ENCODE measurements at places on chromosomes 11 and 22.

- DNase-seq, result no peak
These were observed 85.3 kb downstream of the C11orf87 start for GRCh38 chr11:109507331-109507730.

DNA sequence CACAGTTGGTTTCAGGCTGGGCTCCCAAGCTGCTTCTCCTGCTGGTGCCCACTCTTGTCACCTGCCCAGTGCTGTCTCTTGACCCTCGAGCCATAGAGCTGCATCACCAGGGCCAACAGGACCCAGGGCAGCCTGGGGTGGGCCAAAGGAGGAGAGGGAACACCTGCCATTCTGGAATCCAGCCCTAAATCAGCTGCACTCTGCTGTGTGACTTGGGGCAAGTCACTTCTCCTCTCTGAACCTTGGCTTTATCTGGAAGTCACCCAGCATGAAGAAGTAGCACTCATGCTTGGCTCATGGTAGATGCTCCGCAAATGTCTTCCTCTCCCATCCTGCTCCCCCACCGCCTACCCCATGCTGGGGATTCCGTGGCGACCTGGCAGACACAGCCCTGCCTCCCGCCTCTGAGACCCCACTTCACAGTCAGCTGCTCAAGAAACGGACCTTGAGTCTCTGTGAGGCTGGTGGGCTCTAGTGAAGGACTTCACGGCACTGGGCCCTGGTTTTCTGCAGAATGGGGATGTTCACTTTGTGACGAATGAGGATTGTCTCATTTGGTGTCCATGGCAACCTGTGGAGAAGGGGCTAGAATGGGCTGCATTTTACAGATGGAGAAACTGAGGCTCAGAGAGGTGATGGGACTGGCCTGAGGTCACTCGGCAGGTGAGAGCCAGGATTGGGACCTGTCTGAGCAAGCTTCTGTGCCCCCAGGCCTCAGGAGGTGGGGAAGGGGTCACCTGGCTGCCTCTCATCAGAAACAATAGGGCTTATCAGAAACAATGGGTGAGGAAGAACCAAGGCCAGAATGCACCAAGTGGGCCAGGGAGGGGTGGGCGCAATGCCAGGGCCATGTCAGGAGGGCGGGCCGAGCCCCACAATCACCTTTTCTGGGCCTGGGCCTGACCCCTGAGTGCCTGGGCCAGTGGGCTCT is 12.4 kb downstream of the EMID1 start:
- no peak for DNase-seq

GRCh38 chr11:100794446-100794845 is 107.4 kb downstream of the ARHGAP42 start:
- DNase-seq, result no peak

- DNase-seq, result no peak
These were observed 100.3 kb downstream of the MICAL3 start for GRCh38 chr22:17924076-17924475.

- DNase-seq, result no peak
These were observed 69.9 kb upstream of the CLDN5 start for GRCh38 chr22:19593991-19594569.

- peak; percentile 33 for DNase-seq
These were observed 311 bp downstream of the APBB1 start for GRCh38 chr11:6418557-6419008.

DNA sequence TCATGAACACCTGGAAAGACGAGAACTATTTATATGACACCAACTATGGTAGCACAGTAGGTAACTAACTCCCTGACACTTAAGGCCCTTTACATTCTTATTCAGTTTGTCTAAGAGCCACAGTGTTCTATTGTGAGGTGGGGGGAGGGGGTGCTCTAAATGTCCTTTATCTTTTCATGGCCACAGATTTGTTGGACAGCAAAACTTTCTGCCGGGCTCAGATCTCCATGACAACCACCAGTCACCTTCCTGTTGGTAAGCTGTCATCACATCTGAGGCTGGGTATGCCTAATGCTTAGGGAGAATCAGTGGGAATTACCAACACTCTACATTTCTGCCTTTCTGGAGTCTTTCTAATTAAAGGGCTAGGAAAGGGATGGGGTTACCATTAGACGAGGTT is 30.7 kb downstream of the EHF start:
- DNase-seq, result no peak

DNA sequence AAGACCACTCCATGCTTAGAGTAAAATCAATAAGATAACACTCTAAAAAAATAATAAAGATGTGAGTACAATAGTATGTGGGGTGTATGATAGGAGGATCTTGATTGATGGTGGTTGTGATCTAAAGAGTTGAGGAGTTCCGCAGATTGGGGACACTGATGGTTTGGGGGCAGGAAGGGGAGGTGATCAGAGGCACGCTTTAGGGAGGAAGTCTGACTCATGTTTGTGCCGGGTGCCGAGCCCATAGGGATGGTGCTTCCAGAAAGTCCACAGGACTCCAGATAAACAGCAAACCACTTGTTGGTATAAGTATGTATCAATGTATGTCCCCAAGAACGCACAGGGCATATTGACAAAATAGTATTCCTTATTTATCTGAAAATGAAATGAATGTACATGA is 27.5 kb downstream of the LINC01488 start:
- DNase-seq, result no peak

- no peak for DNase-seq
These were observed 12.0 kb downstream of the FAM111A start for GRCh38 chr11:59154610-59155009.

DNA sequence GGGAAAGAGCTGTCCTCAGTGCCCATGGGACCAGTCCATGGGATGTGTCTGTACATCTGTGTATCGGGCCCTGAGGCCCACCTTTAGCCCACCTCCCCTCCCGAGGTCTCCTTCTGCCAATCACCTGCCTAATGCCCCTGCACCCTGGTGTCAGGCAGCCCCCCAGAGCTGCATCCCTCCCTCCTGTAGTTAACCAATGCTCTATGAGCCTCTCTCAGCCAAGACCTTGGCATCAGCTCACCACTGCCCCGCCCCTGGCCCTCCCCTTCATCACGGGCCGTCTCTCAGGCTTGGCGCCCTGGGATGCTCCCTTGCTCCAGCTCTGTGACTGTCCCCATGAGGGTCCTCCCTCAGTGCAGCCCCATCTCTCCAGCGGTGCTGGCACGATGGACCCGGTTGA is 18.5 kb downstream of the MGAT3 start:
- DNase-seq, result no peak

DNA sequence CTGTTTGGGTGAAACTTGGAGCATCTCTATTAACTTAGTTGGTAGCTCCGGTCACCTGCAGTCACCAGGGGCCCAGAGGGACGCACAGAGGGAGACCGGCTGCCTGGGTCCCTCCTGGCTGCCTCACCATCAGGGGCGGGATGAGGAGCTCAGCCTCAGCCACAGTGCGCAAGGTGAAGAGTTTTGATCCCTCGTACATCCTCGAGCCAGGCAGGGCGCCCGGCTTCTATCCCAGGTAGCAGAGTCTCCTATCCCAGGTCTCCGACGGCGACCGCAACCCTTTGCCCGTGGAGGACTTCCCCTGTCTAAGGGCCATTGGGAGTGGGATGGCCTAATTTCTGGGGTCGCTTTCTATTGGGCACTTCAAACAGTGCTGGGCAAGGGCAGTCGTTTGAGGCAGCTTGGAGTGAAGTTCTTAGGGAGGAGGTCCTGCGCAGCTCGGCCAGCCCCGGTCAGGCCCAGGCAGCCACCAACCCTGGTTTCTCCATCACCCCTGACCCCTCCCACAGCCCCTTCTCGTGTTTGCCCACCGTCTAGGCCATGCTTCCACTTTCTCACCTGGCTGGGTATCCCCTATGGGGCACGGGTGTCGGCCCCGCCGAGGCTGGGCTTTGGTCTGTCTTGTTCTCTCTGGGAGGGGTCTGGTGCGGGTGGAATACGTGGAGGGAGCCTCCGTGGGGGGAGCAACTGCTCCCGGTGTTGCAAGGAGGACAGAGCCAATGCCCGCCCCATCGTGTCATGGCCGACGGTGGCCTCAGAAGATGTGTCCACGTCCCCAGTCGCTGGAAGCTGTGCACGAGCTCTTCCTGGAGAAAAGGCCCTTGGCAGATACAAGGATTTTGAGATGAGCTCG is 3.6 kb upstream of the MRGPRG start:
- no peak for DNase-seq

DNA sequence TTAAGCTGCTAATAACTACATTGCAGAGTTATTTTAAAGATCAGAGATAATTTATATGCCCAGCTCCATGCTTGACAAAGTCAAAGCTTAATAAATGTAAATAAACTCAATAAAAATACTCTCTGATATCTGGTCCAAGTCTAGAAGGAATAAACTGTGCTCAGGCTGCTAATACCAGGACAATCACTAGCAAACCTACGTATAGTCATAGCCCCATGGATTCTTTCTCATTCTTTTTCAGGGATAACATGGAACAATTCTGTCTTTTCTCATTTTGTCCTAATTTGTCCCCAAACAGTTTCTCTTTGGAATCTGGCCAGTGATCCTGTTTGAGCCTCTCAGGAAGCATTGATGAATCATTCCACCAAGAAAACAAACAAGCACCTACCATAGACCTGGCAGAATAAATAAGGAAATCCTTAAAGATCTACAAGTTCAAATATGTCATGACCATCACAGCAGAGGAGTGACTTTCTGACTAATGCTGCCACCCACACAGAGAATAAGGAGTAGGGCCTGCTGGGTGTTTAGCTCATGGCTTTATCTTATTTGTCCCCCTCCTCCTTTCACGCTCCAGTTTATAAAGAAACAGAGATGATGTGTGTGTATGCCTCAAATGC is 14.1 kb upstream of the B3GNT6 start:
- DNase-seq, result no peak

DNA sequence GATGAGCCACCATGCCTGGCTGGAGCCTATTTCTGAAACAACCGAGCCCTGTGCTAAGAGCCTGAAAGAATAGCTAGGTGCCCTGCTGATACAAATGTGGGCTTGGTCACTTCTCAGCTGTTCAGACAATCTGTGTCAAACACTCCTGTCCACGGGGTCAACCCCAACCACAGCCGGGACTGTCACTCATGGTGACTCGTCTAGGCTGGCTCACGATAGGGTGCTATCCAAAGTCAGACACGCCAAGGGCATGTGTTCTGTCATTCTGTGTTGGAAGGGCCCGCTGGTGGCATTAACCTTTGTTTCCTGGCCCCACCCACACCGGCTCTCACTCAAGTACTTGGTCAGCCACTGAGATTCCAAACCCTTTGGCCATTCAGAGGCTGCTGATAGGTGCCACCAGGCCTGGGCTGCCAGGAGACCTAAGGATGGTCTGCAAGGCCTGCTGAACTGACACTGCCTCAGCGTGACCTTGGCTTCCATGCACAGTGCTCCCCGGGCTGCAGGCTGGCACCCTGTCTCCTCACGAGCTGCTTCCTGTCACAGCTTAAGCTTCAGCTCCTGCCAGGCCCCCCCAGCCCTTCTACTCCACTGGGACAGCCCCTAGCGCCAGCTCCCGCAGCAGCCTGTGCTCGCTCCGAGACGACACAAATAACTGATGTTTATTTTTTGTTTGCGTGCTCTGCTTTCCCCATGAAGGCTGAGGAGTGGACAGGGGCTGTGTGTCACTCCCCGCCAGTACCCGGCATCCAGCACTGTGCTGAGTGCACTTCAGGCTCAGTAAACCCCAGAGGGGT is 14.2 kb upstream of the CDC42BPG start:
- peak; percentile 53 for DNase-seq

DNA sequence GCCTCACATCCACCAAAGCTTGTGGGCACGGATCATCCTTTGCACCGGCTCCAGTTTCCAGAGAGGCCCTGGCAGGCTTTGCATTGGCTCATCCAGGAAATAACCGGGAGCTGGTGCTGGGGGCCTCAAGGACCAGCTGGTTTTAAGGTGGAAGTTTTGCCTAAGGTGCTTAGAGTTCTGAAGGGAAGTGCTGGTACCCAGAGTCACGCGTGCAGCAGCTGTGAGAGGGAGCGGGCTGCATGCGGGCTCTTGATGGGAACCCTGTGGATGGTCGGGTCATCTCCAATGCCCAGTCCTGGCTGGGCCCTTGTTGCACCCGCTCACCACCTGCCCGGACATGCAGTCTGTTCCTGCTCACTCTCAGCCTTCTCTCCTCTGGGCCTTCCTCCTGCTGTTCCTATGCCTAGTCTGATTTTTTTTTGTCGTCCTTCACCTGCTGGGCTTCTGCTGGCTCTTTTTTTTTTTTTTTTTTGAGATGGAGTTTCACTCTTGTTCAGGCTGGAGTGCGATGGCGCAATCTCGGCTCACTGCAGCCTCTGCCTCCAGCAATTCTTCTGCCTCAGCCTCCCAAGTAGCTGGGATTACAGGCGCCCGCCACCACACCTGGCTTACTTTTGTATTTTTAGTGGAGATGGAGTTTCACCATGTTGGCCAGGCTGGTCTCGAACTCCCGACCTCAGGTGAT is 24.0 kb upstream of the PRR5 start:
- DNase-seq, result no peak

All from activated CD8-positive, alpha-beta memory T cell treated with anti-CD3 and anti-CD28 coated beads, Interleukin-2, amount 50 U/mL, for 4 hours (primary cell).